Tibial nerve (tissue), 4 donors: ENCODE measurements at places on chromosomes 5 and 9.

DNA sequence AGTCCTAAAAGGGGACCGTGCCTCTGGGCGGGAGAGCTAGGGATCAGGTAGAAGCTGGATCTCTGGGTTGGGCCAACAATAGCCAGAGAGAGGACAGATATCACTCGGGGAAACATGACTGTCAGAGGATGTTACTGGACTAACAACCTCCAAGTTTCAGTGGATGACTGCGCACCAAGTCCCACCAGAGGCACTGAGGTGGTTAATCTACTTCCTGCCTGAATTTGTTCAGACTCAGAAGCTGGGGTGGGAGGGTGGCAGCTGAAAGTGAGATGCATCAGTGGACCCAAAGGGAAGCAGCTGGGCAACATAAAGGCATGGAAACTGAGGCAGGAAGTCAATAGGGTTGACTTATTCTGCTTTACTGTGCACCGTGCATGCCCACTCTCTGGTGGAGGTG is 130.1 kb upstream of the SLC44A1 start:
- DNase-seq, result no peak

DNA sequence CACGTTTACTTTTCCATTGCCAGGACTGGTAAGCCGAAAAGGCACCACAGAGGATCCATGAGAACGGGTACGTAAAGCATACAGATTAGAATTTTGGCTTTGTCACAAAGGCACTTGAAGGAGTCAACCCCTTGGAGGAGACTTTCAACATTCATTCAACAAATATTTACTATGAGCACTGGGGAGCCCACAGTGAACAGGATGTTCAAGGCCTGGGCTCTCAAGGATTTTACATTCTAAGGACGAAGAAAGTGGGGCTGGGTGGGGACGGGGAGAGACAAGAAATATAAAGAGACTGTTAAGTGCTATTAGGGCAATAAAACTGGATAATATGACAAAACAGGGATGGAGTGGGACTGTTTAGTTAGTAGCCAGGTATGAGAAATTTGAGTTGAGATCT is 66.0 kb downstream of the KLF4 start:
- no peak for DNase-seq

GRCh38 chr5:80170117-80170535 is 85.7 kb downstream of the SERINC5 start:
- no peak for DNase-seq

GRCh38 chr9:134707731-134708671 is 66.4 kb downstream of the COL5A1 start:
- no peak for DNase-seq

DNA sequence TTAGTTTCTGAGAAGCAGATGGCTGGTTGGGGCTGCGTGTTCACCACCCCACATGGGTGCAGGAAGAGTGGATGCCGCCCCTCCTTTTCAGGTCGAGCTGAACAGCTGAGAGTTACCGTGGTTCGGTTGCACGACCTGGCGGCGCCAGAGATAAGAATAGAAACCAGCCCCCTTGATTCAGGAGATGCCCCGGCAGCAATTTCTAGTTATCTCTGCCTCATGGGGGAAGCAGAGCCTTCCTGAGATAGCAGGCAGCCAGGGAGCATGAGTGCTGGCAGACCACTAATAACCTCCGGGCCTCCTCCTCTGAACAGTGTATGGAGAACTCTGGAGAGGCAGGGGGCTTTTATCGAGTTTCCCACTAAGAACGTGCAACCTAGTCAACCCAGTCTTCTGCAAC is 177.8 kb downstream of the NSG2 start:
- DNase-seq, result no peak

DNA sequence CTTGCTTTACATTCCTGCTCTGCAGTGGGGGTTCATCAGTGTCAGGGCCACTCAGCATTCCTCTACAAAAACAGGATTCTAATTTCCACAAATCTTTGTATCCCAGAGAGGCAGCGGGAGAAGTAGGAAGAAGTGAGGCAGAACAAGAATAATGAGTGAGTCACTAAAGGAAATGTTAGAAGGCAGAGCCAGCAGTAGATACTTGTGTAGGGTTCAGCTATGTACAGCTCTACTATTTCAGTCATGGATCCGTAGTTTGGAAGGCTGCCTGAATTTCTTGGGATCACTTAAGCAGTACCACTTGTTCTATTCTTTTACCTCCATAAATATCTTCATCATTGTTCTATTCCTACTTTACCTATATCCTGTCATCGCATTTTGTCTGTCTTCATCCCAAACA is 246.3 kb upstream of the TLE4 start:
- no peak for DNase-seq

DNA sequence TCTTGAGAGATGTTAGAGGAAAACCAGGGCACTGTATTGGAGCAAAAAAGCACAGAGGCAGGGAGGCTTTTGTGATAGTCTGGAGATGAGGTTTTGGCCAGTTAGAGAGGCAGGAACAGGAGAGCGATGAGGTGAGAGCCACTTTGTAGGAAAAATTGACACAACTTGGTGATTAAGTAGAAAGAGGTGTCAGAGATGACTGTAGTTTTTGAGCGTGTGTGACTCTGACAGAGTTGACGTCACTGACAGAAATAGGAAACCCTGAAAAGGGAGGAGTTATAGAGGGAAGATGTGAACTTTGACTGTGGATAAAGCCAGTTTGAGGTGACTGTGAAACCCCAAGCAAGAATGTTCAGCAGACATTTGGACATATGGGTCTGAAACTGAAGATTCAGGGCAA is 15.7 kb downstream of the NFX1 start:
- DNase-seq, result no peak
